Caco-2 (cell line): ENCODE measurements at places on chromosomes 7 and 10.

GRCh38 chr7:46160861-46161260, 239.8 kb upstream of the IGFBP3 start:
- no peak overlapping the region for H3K27ac ChIP-seq
- H3K27me3 ChIP-seq, result no peaks in the 10 kb centered on the region
- DNase-seq, result no peak
- no peaks in the 10 kb centered on the region for H3K36me3 ChIP-seq

GRCh38 chr10:96478355-96478754, 35.4 kb downstream of the TLL2 start:
- H3K27me3 ChIP-seq, result no peaks in the 10 kb centered on the region
- no peak overlapping the region for H3K4me3 ChIP-seq
- H3K4me1 ChIP-seq, result no peaks in the 10 kb centered on the region
- H3K36me3 ChIP-seq, result no peaks in the 10 kb centered on the region

DNA sequence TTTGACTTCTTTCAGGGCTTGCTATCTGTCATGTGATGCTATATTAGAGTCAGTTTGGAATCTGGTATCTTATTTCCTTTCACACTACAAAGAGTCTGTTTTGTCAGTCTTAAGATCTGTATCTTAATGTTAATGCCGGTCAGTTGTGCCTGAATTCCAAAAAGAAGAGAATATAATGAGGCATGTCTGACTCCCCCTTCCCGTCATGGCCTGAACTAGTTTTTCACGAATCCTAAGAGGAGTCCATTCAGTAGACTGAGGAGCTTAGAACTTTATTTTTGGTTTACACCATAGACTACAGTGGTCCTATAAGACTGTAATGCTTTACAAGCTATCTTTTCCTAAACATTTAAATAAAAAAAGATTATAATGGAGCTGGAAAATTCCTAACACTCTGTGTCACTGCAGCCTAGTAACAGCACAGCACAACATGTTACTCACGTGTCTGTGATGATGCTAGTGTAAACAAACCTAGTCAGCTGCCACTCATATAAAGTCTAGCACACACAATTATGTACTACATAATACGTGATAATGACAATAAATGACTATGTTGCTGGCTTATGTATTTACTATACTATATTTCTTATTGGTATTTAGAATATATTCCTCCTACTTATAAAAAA, 50.6 kb downstream of the VPS41 start:
- no peak overlapping the region for H3K27ac ChIP-seq
- H3K27me3 ChIP-seq, result no peaks in the 10 kb centered on the region
- H3K4me3 ChIP-seq, result no peak overlapping the region
- H3K4me1 ChIP-seq, result peaks cover 5% of the 10 kb centered on the region; the same call in 1 of the 2 replicates
- H3K36me3 ChIP-seq, result no peaks in the 10 kb centered on the region

GRCh38 chr7:74332373-74333176, 43.4 kb downstream of the CLIP2 start:
- H3K27me3 ChIP-seq, result no peaks in the 10 kb centered on the region
- no peaks in the 10 kb centered on the region for H3K36me3 ChIP-seq
- no peak for DNase-seq
- H3K4me1 ChIP-seq, result no peaks in the 10 kb centered on the region
- H3K4me3 ChIP-seq, result no peak overlapping the region
- H3K27ac ChIP-seq, result no peak overlapping the region

- no peaks in the 10 kb centered on the region for H3K27me3 ChIP-seq
- no peaks in the 10 kb centered on the region for H3K36me3 ChIP-seq
- no peak overlapping the region for H3K27ac ChIP-seq
These were observed 193.8 kb downstream of the CYP26A1 start for GRCh38 chr10:93267521-93267920.

DNA sequence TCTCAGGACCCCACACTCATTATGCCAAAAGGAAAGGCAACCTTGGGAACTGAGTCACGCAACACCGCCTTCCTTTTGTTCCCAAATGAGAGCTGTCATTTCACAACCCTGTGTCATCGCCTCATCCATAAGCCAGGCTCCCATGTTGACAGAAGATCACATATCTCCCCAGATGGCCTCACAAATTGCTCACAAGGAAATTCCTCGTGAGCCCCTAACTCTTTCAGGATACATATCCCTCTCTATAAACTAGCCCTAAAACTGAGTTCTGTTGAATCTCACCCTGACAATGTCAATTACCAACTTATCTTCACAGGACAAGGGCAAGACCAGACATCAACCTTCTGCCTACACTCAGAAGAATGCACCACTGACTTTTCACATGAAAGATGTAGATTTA, 22.6 kb downstream of the CCDC3 start:
- H3K36me3 ChIP-seq, result no peaks in the 10 kb centered on the region
- no peak for DNase-seq
- H3K4me3 ChIP-seq, result no peak overlapping the region
- H3K4me1 ChIP-seq, result peaks cover 3% of the 10 kb centered on the region; the same call in 1 of the 2 replicates

DNA sequence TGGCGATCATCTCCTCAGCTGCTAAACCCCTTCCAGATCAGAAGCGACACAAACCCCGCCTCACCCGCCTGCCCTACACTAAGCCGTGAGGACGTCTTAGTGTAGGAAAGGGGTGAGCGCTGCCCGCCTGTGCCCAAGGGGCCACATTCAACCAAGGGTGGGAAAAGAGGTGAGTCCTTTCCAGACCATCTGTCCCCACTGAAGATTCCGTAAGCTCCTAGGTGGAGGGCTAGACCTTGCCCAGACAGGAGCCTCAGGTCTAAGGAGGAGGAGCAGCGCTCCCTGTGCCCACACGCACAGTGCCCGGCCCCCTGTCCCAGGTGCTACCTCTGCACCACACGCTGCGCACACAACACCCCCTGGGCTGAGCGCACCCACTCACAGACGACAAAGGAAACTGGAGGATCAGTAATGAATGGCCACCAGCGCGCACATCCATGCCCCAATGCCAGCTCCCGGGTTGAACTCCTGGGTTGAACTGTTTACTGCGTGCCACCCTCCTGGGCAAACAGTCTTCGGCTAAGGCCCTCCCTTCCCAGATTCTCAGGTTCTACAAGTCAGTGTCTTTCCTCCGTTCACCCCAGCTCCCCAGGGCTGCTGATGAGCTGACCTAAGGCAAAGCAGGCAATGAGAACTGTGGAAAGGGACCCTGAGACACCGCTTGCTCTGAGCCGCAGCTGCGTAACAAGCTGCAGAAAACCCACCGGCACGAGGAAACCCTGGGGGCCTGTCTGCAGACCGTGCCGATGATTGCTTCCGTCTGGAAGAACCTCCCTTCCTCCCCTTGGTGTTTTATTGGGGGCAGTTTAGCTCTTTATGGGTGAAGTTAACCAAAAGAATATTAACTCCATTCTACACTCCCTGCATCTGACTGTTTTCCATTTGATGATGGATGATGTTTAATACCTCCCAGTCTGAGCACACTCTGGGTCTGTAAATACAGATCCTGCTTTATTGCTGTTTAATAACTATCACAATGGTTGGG, 185.9 kb downstream of the MAD1L1 start:
- DNase-seq, result no peak
- H3K4me3 ChIP-seq, result no peak overlapping the region
- no peak overlapping the region for H3K27ac ChIP-seq

GRCh38 chr7:94999069-94999351, 91.6 kb downstream of the PPP1R9A start:
- no peaks in the 10 kb centered on the region for H3K27me3 ChIP-seq
- H3K36me3 ChIP-seq, result no peaks in the 10 kb centered on the region
- H3K4me1 ChIP-seq, result peaks cover 30% of the 10 kb centered on the region
- DNase-seq, result no peak
- H3K4me3 ChIP-seq, result no peak overlapping the region
- no peak overlapping the region for H3K27ac ChIP-seq

DNA sequence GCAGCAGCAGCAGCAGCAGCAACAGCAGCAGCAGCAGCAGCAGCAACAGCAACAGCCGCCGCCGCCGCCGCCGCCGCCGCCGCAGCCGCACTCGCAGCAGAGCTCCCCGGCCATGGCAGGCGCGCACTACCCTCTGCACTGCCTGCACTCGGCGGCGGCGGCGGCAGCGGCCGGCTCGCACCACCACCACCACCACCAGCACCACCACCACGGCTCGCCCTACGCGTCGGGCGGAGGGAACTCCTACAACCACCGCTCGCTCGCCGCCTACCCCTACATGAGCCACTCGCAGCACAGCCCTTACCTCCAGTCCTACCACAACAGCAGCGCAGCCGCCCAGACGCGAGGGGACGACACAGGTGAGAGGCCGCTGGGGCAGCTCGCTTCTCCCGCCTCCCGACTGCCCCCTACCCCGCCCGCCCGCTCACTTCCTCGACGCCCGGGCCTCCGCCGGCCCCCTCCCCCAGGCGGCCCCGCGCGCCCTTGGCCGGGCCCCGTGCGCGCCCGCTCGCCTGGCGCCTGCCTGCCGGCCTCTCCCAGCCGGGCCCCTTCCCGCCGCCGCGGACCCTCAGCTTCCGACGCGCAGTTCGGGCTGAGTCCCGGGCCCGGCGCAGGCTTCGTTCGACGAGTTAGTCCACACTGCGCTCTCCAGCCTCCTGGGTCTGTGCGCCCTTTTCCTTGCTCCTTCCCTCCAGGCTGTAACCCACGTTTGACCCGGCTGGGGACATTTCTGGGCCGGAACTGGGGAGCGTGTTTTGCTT, 882 bp downstream of the DLX6 start:
- DNase-seq, result peak; percentile 82
- H3K36me3 ChIP-seq, result no peaks in the 10 kb centered on the region
- H3K27ac ChIP-seq, result peak overlapping the region; percentile 66
- H3K27me3 ChIP-seq, result no peaks in the 10 kb centered on the region
- H3K4me3 ChIP-seq, result peak overlapping the region; percentile 80
- peaks cover 6% of the 10 kb centered on the region; the same call in 1 of the 2 replicates for H3K4me1 ChIP-seq

DNA sequence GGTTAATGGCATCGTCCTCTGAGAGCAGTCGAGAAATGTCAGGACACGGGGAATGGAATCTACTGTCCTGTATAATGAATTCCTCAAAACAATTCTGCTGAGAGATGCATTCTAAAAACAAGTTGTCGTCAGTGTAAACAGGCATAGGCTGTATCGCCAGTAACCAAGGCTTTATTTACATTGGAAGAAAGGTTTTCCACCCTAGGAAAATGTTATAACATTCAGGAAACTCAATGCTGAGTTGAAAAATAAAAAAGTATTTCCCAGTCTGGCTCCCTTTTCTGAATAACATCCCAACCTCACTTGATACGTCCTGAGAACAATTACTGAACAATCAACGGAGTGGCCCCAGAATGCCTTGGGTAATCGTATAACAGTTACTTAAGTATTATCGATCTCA, 79.6 kb upstream of the UCN3 start:
- H3K4me1 ChIP-seq, result no peaks in the 10 kb centered on the region; the same call in 1 of the 2 replicates
- H3K27me3 ChIP-seq, result no peaks in the 10 kb centered on the region
- no peaks in the 10 kb centered on the region for H3K36me3 ChIP-seq
- H3K27ac ChIP-seq, result no peak overlapping the region

- peaks cover 51% of the 10 kb centered on the region for H3K4me1 ChIP-seq
- H3K27ac ChIP-seq, result peak overlapping the region; percentile 84
- H3K4me3 ChIP-seq, result no peak overlapping the region
These were observed 84.9 kb upstream of the ADRB1 start for GRCh38 chr10:113958631-113959382.

DNA sequence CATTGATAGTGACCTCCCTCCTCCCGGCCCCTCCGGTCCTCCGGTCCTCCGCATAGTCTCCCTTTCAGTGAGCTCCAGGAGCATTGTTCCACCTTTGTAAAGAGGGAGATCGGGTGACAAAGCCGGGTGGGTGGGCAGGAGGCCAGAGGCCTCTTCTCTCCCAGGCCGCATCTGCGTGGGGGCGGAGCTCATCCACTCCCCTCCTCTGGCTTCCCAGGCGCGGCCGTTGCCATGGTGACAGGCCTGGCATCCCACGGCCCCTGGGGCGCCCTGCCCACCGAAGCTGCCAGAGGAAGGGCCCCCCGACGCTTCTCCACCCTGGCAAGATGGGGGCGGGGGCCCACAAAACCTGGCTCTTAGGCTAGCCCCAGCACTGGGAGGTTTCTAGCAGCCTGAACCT, 4.4 kb upstream of the FZD9 start:
- H3K36me3 ChIP-seq, result no peaks in the 10 kb centered on the region
- 0 out of 2 replicates have a peak, but pooled peaks cover 4% of the 10 kb centered on the region for H3K4me1 ChIP-seq
- H3K27ac ChIP-seq, result no peak overlapping the region
- DNase-seq, result no peak

DNA sequence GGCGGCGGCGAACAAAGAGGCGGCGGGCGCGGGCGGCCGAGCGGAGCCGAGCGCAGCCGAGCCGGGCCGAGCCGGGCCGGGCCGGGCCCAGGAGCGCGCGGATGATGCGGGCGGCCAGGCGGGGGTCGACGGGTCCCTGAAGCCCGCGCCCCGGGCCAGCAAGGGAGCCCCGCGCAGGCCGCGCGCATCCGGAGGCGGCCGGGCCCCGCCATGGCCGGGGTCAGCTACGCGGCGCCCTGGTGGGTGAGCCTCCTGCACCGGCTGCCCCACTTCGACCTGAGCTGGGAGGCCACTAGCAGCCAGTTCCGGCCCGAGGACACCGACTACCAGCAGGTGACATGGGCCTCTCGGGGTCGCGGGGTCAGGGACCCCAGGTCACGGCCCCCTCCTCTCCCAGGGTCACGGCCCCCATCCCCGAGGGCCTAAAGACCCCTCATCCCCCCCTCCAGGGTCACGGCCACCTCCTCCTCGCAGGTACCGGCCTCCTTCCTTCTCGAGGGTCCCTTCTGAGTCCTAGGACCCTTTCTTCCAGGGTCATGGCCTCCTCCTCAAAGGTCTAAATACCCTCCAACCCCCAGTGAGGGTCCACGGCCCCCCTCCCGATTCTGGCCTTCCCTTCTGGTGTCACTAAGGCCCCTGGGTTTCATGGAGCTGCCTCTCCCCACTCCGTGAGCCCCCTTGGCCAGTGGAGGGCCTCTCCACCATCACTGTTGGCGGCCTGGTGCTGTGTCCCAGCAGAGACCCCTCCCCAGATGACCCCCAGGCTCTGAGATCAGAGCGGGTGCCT, at the start of gene TTYH3:
TSS of gene TTYH3 (plus strand) at position 41 of the 787 bp plus-strand sequence. CDS start at position 211, 170 bp downstream.
- H3K4me1 ChIP-seq, result peaks cover 28% of the 10 kb centered on the region
- H3K36me3 ChIP-seq, result peaks cover 2% of the 10 kb centered on the region; the same call in 1 of the 2 replicates
- no peaks in the 10 kb centered on the region for H3K27me3 ChIP-seq
- H3K27ac ChIP-seq, result peak within 1 kb of the TSS; percentile 89
- peak within 1 kb of the TSS; percentile 99 for H3K4me3 ChIP-seq
- no peak for DNase-seq

DNA sequence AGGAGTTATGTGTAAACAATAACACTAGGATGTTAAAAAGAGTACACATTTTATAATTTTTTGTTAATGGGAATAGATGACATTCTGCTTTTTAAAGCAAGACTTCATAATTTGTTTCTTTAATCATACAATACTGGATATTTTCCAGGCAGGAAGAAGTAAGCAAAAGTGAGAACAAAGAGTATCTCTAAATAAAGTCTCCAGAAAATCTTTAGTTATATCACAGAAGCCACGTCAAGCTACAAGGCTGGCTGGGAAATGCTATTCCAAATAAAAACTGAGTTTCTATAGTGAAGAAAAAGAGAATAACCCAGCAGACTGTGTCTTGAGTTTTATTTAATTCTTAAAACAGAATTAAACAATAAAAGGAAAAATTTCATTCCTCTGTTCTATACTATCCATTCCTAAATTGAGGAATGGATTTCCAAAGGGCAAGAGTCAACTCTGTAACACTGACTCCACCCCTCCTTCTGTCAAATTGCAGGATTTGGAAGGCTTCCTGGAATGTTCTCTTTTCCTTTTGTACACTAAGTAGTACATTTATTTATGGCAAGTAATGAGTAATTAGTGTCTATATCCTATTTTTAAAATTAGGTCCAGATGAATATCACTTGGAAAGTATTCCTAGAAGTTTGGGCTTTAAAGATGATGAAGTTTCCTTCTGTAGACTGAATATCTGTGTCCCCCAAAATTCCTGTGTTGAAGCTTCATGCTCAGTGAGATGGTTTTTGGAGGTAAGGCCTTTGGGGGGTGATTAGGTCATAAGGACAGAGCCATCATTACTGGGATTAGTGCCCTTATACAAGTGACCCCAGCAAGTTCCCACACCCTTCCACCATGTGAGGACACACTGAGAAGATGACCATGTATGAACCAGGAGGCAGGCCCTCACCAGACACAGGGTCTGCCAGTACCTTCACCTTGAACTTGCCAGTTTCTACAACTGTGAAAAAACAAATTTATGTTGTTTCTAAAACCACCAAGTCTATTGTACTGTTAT, 290.9 kb downstream of the CRPPA start:
- no peaks in the 10 kb centered on the region for H3K36me3 ChIP-seq
- H3K27me3 ChIP-seq, result no peaks in the 10 kb centered on the region
- no peak overlapping the region for H3K4me3 ChIP-seq
